ENCODE measurements at places on chromosomes 16 and 17.

- DNase-seq = no peak
These were observed 24.4 kb downstream of the PIEZO1 start for GRCh38 chr16:88760424-88761142.

DNA sequence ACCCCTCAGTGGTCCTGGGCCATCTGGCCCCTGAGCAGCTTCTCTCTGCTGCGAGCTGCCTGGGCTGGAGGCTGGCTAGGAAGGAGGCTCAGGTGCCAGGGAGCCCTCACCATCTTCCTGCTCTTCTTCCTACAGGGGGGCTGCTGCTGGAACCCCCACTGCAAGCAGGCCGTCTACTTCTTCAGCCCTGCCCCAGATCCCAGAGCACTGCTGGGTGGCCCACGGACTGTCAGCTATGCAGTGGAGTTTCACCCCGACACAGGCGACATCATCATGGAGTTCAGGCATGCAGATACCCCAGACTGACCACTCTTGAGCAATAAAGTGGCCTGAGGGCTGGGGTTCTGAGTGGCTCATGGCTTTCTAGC lies 46.1 kb downstream of the PRMT7 start:
- no peak for DNase-seq

DNA sequence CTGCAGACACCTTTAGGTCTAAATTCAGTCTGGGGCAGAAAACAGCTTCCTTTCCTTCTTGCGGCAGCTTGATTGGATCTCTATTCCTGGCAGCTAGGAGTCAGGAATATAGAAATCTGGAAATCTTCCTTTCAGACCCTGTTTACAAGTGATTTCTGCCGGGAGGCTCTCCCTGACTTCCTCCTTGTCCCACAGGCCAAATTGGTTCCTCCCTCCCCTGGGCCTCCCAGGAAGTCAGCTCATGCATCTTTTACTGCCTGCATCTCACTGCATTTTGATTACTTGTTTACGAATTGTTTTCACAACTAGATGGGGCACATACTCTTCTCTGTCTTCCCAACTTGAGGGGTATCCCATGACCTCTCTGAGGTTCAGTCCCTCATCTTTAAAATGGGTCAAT lies 206.3 kb downstream of the MAF start:
- DNase-seq = no peak

- peak; percentile 57 for DNase-seq
These were observed 339.8 kb upstream of the PSMD7 start for GRCh38 chr16:73956587-73957494.

DNA sequence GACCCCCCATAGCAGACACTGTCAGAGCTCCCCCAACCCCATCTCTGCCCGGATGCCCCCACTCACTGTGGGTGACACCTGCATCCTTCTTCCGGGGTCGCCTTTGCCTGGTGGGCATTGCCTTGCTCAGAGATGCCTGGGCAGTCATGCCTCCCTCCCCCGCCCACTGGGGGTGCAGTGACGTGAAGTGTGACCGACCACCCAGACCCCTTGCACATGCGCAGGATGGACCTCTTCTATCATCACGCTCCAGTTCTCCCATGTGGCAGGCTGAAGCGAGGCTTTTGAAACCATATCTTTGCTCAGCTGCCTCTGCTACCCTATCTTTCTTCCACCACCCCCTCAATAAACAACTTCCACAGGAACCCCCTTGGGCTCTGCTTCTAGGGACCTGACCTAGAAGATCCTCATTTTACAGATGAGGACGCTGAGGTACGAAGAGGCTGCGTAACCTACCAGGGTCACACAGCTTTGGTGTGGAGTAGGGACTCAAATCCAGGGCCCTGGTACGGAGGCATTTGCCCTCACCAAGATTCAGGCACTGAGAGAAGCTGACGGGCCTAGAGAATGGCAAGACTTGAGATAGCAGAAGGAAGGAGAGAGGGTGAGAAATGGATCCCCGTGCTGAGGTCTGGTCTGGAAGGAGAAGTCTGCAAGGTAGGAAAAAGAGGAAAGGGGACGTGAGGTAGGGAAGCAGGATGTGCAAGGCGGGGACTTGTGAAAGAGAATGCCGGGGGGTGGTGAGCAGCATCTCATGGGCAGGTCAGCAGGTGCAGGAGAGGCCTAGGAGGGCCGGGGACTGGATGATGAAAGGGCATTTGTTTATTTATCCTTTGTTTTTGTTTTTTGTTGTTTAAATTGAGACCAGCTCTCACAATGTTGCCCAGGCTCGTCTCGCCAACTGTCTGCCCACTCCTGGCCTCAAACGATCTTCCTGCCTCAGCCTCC lies 14.4 kb downstream of the NLRC5 start:
- no peak for DNase-seq

- DNase-seq = no peak
These were observed 1.2 kb upstream of the KATNB1 start for GRCh38 chr16:57734308-57734924.

DNA sequence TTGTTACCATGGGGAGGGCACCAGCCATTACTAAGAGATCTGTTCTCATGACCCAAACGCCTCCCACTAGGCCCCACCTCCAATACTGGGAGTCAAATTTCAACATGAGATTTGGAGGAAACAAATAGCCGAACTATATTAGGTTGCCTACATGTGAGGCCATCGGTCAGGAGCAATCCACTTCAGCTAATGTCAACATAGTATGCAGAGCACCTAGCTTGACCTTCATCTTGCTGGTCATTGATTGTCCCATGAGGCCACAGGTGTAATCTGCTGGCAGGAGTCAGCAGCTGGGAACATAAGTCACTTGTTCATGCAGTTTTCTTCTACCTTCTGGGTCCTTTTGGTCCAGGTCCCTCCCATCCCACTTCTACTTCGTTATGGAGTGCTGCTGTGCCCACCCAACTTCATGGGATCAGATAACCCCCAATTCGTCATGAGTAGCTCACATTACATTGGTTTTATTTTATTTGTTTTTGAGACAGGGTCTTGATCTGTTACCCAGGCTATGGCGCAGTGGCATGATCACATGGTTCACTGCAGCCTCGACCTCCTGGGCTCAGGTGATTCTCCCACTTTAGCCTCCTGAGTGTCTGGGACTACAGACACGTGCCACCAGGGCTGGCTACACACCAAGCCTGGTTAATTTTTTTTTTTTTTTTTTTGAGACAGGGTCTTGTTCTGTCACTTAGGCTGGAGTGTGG lies 5.9 kb upstream of the KPNA2 start:
- DNase-seq = no peak

- DNase-seq = no peak
These were observed 382 bp downstream of the PITPNA start for GRCh38 chr17:1562176-1562643.

DNA sequence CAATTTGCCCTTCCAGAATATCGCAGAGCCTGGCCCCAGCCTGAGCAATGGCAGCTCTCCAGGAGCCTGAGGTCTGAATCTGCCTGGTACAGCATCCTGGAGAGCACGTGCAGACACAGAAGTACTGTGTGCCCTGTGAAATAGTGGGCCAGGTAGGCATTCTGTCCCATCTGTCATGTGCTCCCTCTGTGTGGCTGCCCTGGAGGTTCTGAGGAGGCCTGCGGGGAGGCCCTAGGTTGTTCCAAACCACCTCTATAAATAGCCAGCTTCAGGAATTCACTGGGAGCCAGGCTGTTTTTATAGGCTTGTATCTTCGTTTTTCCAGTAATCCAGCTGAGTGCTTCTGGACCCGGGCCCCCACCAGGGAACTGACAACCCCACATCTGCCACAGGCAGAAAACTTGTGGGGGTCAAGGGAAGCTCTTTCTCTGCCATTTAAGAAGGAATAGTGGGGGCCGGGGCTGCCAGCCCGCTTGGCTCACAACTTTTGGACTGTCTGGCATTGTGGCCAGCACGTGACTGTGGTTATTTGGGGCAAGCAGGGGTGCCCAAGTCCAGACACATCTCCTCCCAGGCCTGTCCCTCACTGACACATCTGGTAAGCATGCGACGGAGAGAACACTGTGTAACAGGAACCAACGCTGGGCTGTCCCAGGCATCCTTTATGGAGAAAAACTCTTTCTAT lies 356.3 kb upstream of the TNRC6C start:
- DNase-seq = no peak

GRCh38 chr16:78903843-78904242 lies 696.7 kb downstream of the MAF start:
- no peak for DNase-seq

GRCh38 chr17:5644065-5644464 lies 59.8 kb upstream of the NLRP1 start:
- DNase-seq = no peak

DNA sequence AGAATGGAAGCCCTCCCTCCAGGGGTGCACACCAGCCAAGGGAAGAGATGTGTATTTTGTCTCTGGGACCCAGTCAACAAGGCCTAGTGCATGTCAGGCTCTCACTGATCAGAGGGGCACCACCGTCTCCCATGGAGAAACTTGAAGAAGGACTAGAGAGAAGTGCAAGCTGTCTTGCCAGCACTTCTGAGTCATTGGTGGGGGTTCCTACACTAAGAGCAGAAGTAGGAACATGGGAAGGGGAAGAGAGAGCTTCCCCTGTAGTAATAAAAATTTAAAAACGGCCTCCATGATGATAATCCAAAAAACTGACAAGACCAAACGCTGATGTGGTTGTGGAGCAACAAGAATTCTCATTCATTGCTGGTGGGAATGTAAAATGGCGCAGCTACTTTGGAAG lies 46.3 kb downstream of the DYNLRB2 start:
- no peak for DNase-seq

GRCh38 chr16:46862555-46863447 lies 21.4 kb upstream of the GPT2 start:
- no peak for DNase-seq

- DNase-seq = no peak
These were observed 96.5 kb downstream of the SDK2 start for GRCh38 chr17:73547790-73548189.

DNA sequence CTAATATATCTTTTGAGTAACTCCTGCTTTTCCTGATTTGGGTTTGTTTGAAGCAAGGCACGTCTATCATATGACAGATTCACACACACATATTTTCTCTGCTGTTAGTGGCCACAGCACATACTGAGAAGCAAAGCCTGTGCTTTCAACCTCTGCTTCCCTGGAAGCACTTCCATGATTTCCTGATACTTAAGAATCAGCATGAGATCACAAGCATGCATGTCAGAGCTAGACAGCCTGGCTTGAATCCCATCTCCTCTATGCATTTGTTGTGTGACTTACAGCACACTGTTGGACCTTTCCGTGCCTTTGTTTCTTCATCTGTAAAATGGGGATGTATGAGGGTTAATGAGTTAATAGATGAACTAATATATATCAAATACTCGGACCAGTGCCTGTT lies 151.1 kb upstream of the NOL11 start:
- DNase-seq = no peak

- DNase-seq = no peak
These were observed 725.7 kb upstream of the GOT2 start for GRCh38 chr16:59459806-59460205.

DNA sequence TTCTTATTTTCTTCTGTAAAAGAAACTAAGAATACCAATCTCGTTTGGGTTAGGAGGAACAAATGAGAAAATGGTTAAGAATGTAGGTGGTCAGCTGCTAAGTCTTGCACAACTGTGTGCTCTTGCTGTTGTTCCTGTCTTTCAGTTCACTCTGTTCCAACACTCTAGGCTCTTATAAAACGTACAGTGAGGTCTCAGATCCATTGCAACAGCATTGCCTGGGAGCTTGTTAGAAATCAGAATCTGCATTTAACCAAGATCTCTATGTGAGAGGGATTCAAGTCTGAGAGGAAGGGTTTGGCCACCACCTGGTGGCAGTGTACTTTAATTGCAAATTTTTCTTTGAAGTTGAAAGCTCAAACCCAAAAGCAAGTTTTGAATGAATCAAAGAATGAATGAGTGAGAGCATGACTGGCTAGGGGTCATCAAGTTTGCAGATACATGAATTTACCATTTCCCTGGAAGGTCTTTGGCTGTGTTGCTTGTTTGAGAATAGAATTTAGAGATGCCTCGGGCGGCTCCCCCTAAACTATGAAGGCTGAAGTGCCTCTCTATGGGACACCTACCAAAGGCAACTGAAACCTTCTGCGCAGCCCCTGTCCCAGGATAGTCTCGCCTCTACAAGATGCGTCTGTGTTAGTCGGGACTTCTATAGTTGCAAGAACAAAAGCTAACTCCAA lies 2.5 kb downstream of the ALOX15B start:
- peak; percentile 54 for DNase-seq

- peak; percentile 78 for DNase-seq
These were observed 15.7 kb downstream of the ETV4 start for GRCh38 chr17:43530288-43531081.

GRCh38 chr17:78130437-78131101 lies at the start of gene TMC8:
TMC8 (plus strand) TSS chr17:78130771; CDS start chr17:78131589, 818 bp downstream.
- DNase-seq = no peak

- no peak for DNase-seq
These were observed 29.4 kb upstream of the SLC13A2 start for GRCh38 chr17:28443901-28444638.

- no peak for DNase-seq
These were observed 549.5 kb upstream of the EEF2KMT start for GRCh38 chr16:5647051-5647450.

DNA sequence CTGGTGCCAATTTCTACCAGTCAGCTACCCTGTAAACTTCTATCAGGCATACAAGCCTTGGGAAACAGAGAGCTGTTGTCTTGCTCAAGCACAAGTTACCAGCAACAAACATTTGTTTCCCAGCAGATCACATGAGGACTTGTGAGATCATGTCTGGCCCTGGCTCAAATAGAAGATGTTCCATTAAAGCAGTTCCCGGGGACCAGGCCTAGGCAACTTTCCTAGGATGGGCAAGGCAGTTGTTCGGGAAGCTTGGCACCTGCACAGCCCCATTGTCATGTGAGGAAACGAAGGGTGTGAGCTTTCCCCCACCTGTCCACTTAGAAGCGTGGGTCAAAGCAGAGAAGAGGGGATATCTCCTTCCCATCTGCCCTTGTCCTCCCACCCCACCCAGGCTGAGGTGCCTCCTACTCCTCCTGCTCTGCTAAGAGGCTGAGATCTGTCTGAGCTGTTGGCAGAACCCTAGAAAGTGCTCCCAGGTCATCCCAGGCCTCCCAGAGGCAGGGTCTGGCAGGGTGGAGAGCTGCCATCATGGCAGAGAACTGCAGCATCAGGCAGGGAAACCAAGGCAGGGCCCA lies 11.2 kb upstream of the SLC47A2 start:
- DNase-seq = no peak

DNA sequence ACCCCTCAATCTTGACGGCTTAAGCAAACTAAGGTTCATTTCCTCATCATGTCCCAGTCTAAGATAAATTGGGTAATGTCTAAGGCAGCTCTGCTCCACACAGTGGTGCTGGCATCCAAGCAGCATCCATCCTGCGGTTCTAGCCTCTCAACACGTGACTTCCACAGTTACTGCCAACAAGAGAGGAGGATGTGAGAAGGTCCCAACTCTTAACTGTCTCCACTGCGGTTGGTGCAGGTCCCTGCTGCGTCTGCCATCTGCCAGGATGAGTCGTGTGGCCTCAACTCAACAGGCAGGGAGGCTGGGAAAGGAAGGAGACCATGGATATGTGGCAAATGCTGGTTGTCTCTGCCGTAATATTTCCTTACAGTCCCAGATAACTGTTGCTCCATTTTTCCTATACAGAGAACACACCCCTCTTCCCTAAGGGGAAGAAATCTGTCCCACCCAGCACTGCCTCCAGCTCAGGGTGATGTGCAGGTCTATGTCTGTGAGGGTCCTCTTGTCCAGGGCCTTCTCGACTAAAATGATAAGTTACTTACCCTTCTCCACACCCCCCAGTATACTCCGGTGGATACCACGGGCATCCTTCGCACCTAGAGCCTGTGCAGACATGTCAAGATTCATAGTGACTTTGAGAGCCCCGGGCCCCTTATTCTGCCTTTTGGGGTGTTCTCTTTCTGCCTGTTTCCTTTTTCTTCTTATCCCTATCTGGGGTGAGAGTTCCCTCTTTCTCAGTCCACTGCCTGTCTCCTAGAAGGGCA lies 64.7 kb downstream of the KCNJ18 start:
- DNase-seq = no peak

Data from NCI-H1436 (cell line).